ENCODE measurements at places on chromosomes 1 and 21.

GRCh38 chr1:68167211-68167610 lies 65.1 kb downstream of the WLS start:
- DNase-seq, result no peak

- no peak for DNase-seq
These were observed 24.4 kb upstream of the AGBL4 start for GRCh38 chr1:50047916-50048694.

- DNase-seq, result no peak
These were observed 24.9 kb upstream of the NHLH2 start for GRCh38 chr1:115865704-115866380.

GRCh38 chr21:35796844-35797243 lies 263.5 kb downstream of the SETD4 start:
- DNase-seq, result no peak

- DNase-seq, result no peak
These were observed 81.6 kb upstream of the ACTL8 start for GRCh38 chr1:17673329-17674072.
